Fibroblast of the aortic adventitia (primary cell): ENCODE measurements at places on chromosomes 6 and 20.

- DNase-seq: peak; percentile 81
Observed at GRCh38 chr20:6576726-6577125, 190.8 kb upstream of the BMP2 start.

GRCh38 chr20:62400021-62400420, 7.1 kb downstream of the CABLES2 start:
- DNase-seq: no peak

DNA sequence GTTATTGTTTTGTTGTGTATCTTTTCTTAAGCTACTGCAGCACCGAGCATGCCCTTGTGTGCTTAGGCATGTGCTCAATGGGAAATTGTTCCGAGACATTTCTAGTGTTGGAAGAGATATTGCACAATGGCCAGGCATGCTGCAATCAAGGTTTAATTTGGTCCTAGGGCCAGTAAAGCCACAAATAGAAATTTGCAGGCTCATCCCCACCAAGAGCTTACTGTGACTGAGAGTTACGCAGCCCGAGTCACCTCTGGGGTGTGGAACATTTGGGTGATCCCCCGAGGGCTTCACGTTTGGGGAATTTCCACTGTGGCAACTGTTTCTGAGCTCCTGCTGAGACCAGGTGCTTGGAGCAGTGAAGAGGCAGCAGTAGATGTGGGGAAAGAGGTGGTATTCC, 65.8 kb downstream of the ADTRP start:
- peak; percentile 57 for DNase-seq

DNA sequence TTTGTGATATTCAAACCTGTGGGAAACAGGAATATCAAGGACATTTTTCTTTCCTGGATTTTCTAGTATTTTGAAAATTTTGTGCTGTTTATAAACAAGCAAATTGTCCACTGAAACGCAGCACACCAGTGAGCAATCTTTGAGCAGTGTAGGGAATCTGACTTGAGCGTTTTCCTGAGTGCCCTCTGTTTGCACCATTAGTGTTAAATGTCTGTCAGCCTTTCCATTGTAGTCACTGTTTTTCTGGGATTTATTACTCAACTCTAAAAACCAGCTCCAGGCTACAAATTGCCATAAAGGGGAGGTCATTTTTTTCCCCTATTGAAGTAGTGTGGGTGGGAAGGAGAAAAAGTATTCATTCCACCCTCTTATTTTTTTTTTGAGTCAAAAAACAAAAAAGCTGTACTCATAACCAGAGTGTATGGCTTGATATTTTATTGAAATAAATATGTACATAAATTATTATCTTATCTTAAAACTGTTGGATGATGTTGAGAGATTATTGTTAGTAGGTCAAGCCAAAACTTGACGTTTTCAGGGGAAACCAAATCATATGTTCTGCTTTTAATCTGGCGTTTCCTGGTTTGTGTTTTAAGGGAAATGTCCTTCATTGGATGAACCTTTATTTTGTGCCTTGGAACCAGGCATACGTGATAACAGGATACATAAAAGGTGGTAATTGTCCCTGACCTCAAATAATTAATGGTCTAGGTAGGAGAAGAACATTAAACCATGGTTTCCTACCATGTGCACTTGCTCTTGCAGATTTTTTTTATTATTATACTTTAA, 51.8 kb downstream of the TSHZ2 start:
- peak; percentile 27 for DNase-seq

GRCh38 chr6:21171801-21172200, 421.8 kb upstream of the SOX4 start:
- no peak for DNase-seq

GRCh38 chr6:1942834-1943233, 302.6 kb downstream of the GMDS start:
- no peak for DNase-seq

DNA sequence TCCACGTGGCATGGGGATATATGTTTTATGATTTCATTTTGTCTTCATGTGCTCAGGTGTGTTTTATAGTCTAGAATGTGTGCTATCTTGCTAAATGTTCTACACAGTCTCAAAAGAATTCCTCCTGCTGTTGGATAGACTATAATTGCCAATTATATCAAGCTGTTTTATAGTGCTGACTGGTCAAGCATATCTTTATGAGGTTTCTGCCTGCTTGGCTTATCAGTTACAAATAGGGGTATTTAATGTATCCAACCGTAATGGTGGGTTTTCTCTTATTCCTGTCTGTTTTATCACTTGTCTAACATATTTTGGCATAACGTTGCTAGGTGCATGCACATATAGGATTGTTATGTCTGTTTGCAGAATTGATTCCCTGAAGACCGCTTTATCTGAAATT, 201.3 kb downstream of the EYS start:
- DNase-seq: no peak

- no peak for DNase-seq
Observed at GRCh38 chr6:115271434-115271833, 789.3 kb downstream of the FRK start.

- peak; percentile 47 for DNase-seq
Observed at GRCh38 chr6:101826269-101826668, 432.8 kb downstream of the GRIK2 start.

GRCh38 chr6:156718647-156719394, 58.4 kb upstream of the ARID1B start:
- DNase-seq: peak; percentile 45

GRCh38 chr20:50385733-50386640, 124.2 kb upstream of the PTPN1 start:
- no peak for DNase-seq

GRCh38 chr20:35155936-35156335, 8.8 kb upstream of the EDEM2 start:
- no peak for DNase-seq

DNA sequence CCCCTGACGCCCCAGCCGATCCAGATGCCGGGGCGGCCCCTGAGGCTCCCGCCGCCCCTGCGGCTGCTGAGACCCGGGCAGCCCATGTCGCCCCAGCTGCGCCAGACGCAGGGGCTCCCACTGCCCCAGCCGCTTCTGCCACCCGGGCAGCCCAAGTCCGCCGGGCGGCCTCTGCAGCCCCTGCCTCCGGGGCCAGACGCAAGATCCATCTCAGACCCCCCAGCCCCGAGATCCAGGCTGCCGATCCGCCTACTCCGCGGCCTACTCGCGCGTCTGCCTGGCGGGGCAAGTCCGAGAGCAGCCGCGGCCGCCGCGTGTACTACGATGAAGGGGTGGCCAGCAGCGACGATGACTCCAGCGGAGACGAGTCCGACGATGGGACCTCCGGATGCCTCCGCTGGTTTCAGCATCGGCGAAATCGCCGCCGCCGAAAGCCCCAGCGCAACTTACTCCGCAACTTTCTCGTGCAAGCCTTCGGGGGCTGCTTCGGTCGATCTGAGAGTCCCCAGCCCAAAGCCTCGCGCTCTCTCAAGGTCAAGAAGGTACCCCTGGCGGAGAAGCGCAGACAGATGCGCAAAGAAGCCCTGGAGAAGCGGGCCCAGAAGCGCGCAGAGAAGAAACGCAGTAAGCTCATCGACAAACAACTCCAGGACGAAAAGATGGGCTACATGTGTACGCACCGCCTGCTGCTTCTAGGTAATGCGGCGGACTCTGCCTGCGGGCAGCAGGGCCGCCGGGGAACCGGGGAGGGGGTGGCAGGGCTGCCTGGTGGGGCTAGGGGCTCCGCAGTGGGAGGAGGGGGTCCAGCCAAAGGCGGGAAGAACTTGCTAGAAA, 2.3 kb downstream of the GNAS start:
- no peak for DNase-seq

DNA sequence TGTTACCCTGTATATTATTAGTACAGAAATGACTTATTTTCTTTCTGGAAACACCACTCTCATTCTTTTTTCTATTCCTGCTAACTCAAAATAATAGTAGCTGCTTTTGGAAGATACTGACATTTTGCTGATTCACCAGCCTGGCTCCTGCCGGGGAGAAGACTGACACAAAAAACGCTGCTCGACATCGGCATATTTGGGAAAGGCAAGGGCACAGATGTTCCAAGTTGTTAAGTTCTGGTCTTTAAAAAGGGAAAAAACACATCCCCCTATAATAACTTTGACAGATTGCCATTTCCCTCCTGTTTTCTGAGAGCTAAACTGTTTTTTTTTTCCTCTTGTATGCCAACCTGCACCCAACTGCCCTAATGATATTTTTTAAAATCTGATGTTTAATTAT, 55.4 kb downstream of the CTNNBL1 start:
- no peak for DNase-seq

- DNase-seq: no peak
Observed at GRCh38 chr6:165628955-165629354, 34.1 kb downstream of the PDE10A start.

GRCh38 chr6:111939902-111940301, 66.7 kb upstream of the FYN start:
- DNase-seq: no peak

DNA sequence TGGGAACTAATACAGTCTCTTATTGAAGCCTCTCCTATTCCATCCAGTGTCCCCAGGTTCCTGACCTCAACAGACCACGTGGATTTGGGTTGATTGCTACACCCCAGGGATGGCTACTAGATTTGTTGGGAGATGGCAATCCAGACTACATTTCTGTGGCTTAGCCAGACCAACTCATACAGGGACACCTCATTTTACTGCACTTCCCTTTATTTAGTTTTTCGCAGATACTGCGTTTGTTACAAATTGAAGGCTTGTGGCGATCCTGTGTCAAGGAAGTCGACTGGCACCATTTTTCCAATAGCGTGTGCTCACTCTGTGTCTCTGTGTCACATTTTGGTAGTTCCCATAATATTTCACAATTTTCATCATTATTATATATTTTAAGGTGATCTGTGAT, 10.3 kb upstream of the MTRF1L start:
- no peak for DNase-seq

GRCh38 chr6:108707328-108707976, 140.8 kb upstream of the ARMC2 start:
- no peak for DNase-seq

GRCh38 chr6:7846966-7847818, 63.4 kb downstream of the TXNDC5 start:
- DNase-seq: peak; percentile 87

GRCh38 chr20:42589976-42590639, 599.6 kb downstream of the PTPRT start:
- DNase-seq: no peak

GRCh38 chr6:106882601-106883518, 91.7 kb downstream of the CD24 start:
- DNase-seq: no peak

- no peak for DNase-seq
Observed at GRCh38 chr6:96246563-96246962, 230.8 kb downstream of the FUT9 start.

GRCh38 chr20:21047981-21048380, 58.2 kb downstream of the LINC00237 start:
- no peak for DNase-seq

DNA sequence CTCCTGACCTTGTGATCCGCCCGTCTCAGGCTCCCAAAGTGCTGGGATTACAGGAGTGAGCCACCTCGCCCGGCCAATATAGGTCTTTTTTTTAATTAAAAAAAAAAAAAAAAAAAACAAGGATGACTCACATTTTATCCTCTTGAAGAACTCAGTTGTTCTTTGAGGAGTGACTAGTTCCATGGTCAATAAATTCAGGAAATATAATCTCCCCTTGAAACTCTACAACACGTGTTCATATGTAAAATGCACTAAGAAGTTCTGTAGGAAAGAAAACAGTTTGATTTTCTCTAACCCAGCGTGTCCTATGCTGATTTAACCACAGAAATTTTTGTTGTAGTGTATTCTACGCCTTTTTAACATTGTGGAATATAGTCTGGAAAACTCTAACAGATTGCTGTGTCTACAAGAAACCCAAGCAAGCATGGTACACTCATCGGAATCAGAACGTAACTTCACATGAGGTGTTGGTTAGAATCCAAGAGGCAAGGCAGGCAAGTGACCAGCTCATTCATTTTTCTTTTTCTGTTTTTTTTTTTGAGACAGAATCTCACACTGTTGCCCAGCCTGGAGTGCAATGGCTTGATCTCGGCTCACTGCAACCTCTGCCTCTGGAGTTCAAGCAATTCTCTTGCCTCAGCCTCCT, 79.0 kb upstream of the ZNF217 start:
- DNase-seq: no peak

DNA sequence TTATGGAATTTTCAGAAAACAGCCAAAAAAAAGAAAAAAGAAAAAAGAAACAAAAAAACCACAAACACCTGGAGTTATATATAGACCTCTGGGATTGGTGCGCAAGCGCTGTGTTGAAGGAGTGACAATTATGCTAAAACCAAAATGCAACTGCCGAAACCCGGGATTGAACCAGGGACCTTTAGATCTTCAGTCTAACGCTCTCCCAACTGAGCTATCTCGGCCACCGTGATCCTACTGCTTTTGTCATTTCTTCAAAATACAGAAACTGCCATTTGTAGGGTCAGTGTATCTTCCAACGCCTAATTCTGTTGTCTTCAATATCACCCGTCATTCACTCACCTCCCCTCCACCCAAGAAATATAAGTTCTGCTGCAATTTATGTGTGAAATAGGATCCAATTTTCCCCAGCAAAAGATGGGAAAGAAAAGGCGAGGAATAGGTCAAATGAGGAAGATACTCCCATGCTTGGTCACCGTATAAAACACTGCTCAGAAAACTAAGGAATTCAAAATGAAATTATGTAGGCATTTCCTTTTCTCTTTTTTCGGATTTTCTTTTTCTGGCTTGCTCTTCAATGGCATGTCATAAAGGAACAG, 116.0 kb downstream of the TRIM27 start:
- peak; percentile 58 for DNase-seq

DNA sequence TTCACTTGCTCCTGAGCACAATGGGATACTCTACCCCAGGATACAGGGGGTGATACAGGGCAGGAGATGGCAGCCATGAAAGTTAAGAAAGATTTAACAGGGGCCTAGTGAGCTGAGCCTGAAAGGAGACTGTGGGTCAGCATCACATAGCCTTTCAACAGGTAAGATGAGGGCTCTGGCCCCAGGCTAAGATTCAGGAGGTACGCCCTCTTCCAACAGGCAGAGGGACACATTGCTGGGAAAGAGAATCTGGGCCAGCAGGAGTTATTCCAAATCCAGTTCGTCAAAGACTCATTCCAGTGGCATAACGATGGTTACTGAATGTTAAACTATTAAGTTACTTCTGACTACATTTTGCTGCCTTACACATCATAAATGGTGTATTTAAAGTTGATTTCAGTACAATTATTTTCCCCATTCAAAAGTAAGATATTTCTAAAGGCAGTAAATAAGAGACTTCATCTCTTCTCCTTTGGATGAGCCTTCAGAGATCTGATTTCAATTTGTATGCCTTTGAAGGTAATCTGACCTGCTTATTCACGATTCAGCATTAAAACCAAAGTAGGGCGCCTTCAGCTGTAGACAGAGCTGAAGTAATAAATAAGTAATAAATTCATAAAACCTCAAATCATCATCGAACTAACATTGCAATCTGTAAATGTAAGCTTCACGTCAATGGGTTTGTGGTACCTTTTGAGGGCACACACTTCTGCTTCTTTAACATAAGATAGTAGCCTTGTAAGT, 62.4 kb downstream of the HS3ST5 start:
- no peak for DNase-seq

DNA sequence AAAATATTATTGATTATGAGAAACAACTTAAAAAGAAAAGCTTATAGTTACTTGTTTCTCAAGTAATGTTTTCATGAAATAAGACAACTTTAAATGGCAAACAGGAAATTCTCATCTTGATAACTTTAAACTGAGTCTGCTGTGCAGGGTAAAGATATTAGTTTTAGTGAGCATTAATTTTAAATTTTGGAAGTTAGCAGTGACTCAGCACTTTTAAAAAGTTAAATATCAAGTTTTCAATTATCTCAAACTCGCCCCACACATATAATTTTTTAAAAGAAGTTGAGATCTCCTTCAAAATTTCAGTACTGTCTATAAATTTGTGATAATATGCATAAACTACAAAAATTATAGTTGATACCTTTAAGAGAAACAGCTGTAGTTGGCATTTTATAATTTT, 337.3 kb upstream of the NT5E start:
- DNase-seq: no peak
